ENCODE measurements at places on chromosomes 5 and 9.

GRCh38 chr5:127406326-127407121, 110.9 kb upstream of the PRRC1 start:
- no peak for DNase-seq

DNA sequence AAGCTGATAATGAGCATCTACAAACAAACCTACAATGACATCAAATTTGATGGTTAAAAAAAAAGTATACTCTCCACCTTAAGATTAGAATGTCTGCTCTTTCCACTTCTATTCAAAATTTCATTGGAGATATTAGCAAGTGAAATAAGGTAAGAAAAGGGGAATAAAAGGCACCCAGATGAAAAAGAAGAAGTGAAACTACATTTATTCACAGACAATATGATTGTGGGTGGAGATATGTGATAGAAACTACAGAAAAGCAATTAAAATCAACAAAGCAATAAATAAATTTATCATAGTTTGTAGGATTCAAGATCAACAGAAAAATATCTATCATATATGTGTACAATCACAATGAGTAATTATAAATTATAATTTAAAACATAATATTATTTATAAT, 395.1 kb upstream of the CCNH start:
- DNase-seq, result no peak

DNA sequence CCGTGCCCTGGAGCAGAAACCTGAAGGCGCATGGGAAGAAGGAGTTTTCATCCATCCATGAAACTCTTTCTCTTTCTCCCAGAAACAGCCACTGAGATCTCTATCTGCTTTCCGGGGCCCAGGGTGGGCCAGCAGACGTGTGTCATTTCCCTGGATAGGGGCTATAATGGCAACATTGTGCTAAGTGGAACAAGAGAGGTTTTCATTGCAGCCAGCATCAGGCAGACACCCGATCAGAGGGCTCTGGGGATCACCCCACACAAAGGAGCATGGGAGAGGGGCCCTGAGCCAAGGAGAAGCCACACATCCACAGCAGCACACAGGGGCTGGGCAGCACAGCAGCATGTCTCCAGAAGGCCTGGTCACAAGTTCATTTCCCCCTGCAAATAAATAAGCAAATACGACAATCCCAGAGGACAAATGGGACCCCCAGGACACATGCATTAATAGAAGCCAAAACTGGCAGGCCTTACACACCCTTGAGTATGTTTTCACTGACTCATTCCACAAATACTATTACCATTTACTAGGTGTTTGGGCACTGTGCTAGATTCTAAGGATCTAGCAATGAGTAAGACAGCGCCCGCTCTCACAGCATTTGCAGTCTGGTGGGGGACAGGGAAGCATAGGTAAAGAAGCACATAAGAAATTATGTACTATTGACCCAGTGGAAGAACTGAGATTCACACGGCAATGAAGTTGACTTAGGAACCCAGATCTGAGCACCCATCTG, 4.3 kb upstream of the AFAP1L1 start:
- DNase-seq, result no peak

DNA sequence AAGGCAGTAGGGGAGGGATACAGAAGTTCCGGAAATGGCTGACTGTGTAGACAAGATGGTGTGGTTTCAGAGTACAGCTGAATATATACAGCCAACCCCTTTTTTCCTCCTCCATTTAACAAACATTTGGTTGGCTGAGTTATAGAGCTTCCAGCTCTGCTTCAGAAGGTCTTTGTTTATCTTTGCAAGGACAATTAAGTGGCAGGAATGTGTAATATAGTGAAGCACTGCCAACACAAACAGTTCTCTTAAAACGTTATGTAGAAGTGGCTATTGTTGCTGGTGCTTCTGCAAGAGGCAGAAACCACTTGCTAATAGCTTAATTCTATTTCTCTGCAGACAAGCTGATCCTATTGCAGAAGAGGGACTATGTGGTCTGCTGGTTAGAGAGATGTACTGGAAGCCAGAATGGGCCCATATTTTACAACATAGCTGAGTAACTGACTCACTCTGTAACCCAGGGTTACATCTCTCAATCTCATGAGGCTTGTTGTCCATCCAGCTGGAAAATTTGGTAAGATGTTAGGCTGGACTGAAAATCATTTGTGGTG, 62.7 kb upstream of the OSMR start:
- no peak for DNase-seq

DNA sequence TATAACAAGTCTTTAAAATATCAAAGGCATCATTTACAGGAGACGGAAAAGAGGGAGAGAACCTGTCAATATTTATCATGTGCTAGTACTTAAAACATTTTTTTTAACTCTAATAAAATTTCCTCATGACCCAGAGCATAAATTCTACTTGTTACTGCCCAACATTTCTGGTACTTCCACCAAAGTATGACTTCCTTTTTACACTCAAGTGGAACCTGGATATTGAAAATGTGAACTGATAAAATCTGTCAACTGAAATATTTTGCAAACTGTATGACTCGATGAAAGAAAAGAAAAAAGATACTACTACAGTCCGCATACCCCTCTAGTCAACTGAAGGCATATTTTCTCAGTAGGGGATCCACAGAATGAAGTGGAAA, 37.1 kb downstream of the FAM13B start:
- no peak for DNase-seq

DNA sequence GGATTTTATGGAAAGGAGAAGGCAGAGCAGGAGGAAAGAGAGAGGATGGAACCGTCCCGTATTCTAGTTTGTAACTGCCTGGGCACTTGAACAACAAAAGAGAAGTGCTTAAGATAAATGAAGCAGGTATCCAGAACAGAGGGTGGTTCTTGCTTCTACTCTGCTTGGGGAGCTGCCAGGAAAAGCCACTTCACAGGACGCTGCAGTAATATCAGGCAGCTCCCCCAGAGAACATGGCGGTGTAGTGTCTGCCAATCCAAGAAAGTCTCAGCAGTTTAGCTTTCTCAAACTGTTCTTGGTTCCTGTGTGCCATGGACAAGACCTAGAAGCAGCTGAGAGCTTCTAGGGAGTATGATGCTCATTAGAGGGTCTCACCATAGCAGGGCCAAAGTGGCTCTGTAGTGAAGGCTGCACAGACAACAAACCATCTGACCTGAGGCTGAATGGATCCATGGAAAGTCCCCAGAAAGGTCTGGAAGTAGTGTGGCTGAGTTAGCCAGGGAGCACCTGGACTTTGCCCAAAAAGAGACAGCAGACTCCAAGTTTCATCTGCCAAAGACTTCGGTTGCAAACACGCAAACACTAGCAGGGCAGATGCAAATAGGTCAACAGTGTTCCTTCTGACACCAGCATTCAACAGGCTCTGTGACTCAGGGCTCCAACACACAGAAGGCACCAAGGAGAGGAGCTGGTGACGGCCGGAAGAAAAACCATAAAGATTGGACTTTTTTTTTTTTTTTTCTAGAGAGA, 72.2 kb upstream of the TNFSF8 start:
- no peak for DNase-seq

GRCh38 chr9:2874001-2874750, 30.3 kb upstream of the PUM3 start:
- no peak for DNase-seq

GRCh38 chr9:97504381-97505216, 3.1 kb downstream of the TMOD1 start:
- no peak for DNase-seq

GRCh38 chr9:75907329-75907728, 16.9 kb downstream of the PCSK5 start:
- DNase-seq, result no peak

DNA sequence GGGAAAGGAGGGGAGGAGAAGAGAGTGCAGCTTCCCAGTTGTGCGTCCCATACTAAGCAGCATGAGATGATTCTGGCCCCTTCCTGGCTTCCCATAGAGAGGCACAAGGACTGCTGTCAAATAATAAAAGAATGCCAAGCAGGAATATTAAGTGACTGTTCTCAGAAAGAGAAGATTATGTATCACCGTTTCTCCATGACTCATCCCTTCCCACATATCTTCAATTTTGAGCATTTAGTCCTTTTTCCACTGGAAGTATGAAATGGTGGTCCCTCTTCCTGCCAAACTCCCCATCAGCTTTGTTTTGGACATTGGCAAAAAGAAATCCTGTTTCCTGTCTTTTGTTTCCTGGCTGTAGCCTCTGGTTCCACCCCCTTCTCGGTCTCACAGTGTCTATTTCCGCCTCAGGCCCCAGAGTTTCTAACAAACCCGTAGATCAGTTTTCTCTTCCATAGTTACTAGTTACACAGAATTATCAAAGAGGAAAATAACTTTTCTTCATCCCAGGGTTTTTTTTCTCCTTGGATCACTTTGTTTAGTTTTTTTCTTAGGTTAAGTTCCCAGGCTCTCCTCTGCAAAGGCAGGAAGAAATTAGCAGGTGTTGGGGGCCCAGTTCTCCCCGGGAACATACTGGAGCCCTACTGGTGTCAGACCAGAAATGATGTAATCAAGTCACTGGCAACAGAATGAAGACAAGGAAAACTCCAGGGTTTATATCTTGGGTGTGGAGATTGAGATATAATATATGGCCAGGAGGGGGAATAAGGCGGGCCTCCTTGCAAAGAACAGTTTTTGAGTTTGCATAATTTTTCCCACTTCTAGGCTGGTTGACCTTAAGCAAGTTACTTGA, 26.4 kb upstream of the ARHGAP26 start:
- DNase-seq, result no peak

DNA sequence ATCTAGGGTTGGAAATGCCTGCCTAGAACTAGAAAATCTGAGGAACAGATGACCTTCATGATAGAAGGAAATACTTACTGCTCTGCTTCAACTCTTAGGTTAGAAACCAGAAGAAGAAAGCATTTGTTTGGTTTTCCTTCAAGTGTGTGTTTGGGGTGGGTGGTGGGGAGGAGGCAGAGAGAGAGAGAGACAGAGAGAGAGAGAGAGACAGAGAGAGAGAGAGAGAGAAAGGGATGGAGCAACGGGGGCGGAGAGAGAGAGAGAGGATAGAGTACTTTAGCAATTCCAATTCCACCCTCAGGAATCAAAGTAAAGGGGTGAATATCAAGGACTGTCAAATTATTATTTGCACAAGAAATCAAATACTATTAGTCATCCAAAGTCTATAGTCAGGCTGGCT, 29.2 kb upstream of the GCNT4 start:
- no peak for DNase-seq

GRCh38 chr5:376799-377325, 55.3 kb downstream of the AHRR start:
- DNase-seq, result no peak

DNA sequence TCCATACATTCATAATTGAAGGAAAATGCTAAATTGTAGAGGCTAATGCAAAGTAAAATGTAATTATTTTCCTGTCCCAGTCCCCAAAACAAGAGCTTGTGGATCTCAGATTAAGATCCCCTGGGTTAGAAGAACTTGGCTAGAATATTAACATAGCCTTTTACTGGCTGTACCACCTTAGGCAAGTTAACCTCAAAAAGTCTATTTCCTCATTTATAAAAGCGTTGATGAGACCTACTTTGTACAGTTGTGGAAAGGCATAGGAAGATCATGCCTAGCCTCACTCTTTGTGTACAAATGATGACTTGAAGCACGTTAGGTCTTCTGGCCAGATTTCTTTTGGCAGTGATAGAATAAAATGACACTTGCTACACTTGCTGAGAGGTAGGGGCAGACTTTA, 97.2 kb downstream of the F2RL2 start:
- no peak for DNase-seq

GRCh38 chr5:173703466-173703865, 87.0 kb upstream of the BOD1 start:
- no peak for DNase-seq

- DNase-seq, result no peak
These were observed 851 bp upstream of the EEIG1 start for GRCh38 chr9:127981559-127982121.

GRCh38 chr5:61638476-61638875, 306.4 kb downstream of the ZSWIM6 start:
- no peak for DNase-seq

DNA sequence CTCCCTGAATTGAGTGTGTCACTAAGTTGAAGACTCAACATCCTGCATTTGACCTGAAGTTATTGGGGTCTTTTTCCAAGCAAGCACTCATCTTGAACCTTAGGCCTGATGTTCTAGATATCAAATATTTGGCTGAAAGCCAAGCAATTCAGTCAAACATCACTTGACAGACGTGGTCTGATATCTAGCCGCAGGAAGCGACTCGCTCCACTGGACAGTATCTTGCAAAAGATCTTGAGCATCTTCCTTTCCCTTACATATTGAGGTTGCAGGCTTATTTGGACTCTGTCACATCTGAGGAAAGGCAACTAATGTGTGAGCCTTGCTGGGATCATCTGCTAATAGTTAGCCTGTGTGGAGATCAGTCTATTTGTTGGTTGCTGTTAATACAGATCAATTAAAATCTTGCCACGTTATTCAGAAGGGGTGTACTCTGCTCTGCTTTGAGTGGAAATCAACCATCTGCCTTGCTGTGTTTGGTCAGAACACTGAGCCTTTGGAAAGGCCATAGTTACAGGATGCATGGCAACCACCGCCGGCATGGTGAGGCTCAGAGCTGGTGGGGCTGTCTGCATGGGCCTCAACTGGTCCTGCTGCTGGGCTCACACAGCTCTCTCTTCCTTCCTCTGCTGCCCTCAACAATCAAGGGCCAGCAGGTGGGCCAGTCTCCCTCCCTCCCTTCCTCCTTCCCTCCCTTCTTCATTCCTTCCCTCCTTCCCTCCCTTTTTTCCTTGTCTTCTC, 166.9 kb upstream of the KLF9 start:
- DNase-seq, result no peak

DNA sequence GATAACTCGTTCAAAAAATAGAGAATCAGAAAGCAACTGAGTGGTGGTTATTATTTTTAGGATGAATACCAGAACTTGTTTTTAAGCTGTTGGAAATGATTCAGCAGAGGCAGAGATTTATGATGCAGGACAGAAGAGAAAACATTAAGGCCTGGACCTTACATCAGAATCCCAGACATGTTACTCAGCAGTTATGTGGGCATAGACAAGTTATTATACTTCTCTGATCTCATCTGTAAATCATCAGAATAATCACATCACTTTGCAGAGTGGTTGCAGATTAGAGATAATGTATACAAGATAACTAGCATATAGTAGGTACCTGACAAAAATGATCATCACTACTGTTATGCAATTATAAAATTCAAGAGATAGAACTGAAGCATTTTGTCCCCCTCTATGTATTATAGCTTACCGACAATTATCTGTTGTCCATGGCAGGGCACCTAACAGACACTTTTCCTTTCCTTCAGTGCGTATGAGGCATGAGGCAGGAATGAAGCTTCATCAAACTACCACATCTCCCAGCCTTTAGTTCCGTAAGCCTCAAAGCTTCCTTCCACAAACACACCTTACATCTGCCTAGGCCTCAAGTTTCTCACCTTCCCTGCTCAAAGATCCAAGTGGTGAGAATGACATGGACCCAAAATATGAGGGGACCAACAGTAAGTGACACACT, 165.9 kb downstream of the DENND1A start:
- no peak for DNase-seq

- DNase-seq, result no peak
These were observed 49.2 kb upstream of the PTCH1 start for GRCh38 chr9:95565982-95566381.

Measured in activated CD4-positive, alpha-beta T cell treated with anti-CD3 and anti-CD28 coated beads, Interleukin-2, amount 50 U/mL, for 24 hours (primary cell).